ENCODE measurements at places on chromosomes 7 and 10. TPM values are rescaled to one million over a fixed set of nuclear protein-coding genes. Genes with fewer than 3 reads are reported as not detected.

DNA sequence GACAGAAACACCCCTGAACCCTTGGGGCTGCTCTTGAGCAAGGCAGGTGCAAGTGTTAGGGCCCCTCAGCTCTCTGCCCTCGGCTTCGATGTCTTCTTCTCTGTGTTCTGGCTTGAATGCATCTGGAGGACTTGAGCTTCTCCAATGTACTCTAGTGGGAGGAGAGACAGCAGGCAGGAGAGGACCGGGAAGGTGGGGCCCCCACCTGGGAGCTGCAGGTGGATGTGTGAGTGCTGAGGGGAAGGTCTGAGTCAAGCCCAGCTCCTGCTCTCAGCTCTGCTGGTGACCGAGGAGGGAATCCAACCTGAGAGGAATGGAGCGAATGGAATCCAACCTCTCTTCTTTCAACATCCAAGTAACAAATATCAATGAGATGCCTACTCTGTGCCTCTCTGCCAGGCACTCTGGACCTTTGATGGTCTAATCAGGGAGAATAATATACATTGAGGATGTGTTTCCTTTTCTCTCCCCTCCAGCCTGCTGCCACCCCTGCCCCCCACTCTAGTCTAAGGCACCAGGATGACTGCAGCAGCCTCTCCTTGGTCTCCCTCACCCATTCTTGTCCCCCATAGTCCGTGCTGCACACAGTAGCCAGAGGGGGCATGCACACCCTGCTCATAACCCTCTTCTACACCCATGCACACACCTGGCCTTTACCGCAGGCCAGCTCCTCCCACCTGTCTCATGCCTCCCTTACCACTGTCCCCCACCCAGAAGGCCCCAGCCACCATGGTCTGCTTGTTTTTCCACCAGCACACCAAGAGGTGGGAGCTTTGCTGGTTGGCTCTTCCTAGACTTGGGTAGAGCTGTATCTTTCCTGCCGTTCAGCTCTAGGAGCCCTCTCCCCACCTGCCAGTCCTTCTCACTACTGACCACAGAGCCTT, 13.6 kb downstream of the TBATA start:
- no peak for DNase-seq

The OR9A2 gene
- 0.18 TPM for total RNA-seq

The ANKRD61 gene
- 0.22 TPM for total RNA-seq

The DNAJC1 gene
- 19.6 TPM for total RNA-seq

GRCh38 chr10:128073890-128074289, 52.3 kb downstream of the MKI67 start:
- DNase-seq, result no peak
